ENCODE measurements at places on chromosomes 4 and X. TPM values are rescaled to one million over a fixed set of nuclear protein-coding genes. Genes with fewer than 3 reads are reported as not detected.
A peak's percentile ranks its signal among the peaks of the same experiment; 100 is the strongest.

- DNase-seq = no peak
These were observed 478 bp upstream of the PLXNA3 start for GRCh38 chrX:154457491-154458115.

DNA sequence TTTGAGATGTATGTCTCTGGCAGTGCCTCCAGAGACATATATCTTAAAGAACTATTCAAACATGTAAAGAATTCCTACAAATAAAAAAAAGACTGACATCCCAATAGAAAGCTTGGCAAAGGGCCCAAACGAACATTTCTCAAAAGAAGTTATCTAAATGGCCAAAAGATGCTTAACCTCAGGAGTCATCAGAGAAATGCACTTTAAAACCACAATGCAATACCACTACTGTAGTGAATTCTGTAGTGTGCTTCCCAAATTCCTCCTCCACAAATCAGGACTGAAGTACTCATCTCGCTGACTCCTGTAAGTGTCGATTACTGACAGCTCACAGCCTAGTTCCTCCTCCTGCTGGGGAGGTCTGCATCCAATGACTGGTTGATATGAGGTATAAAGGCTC is 129.0 kb upstream of the MAMLD1 start:
- DNase-seq = no peak

GRCh38 chrX:49695276-49696180 is at the start of gene PAGE1:
PAGE1 (minus strand) TSS chrX:49695984; CDS start chrX:49694770, 1,214 bp downstream.
- DNase-seq = no peak

GRCh38 chr4:159291176-159291575 is 188.3 kb downstream of the RAPGEF2 start:
- no peak for DNase-seq

- DNase-seq = no peak
These were observed 83.7 kb downstream of the FAT4 start for GRCh38 chr4:125398263-125399002.

DNA sequence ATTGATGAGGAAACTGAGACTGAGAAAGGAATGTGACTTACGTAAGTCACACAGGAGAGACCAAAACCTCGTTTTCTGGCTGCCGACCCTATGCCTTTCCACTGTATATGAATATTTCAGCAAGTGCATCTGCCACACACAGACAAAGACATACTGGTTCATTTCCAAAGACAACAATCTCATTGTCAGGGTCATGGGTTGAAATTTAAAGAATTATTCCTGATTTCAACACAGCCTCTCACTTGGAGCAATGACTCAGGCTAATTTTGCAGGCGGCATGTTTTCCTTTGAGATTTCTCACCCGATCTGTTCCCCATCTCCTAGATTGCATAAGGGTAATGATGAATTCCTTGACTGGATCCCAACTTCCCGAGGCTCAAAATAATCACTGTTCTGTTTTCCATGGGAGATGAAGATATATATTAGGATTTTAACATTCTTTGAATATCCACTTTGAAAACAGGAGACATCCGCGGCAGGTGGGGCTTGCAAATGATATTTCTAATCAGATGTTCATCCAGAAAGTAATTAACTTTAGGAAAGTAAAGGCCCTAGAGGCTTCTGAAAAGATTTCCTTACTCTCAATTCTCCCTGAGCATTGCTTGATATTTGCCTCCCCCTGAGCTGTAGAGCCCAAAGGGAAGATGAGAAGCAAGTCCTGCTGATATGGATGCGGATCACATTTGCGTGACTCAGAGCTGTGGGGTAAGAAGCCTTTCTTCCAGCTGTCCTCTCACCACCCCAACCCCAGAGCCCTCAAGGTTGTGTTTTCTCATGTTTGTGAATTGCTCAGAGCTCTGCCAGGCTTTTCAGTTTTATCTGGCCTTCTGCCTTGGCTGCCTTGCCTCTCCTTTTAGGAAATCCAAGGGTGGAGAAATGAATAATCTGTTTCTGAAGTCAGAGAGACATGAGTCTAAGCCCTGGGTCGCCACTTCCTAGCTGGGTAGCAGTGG is 361.1 kb upstream of the BOD1L1 start:
- DNase-seq = peak; percentile 77

GRCh38 chr4:38078590-38079421 is 118.6 kb downstream of the PTTG2 start:
- no peak for DNase-seq

GRCh38 chr4:53705151-53705764 is 114.0 kb upstream of the LNX1 start:
- no peak for DNase-seq

GRCh38 chrX:19034025-19034424 is 50.1 kb upstream of the PHKA2 start:
- no peak for DNase-seq

DNA sequence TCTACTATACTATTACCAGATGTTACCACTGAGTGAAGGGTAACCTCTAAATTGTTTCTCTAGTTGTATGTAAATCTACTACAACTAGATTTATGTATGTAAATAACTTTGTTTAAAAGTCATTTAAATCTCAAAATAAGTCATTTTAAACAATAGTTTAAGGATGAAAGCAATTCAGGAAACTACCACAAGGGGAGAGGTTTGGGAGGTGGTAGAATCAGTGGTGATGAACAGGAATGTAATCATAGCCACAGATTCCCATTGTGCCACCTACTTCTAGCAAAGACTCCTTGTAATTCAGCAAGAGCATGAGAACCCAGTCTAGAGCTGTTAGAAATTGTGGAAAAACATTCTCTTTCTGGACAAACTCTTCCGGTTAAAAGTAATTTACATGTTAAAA is 234.6 kb downstream of the SLC7A11 start:
- DNase-seq = no peak

The LINC00632 gene
- total RNA-seq = 34.1 TPM

The UGT2B17 gene
- not detected for total RNA-seq

All from right atrium auricular region (tissue), 2 donors.